NCI-H2107 (cell line): ENCODE measurements at places on chromosomes 6 and 20.
A peak's percentile ranks its signal among the peaks of the same experiment; 100 is the strongest.

DNA sequence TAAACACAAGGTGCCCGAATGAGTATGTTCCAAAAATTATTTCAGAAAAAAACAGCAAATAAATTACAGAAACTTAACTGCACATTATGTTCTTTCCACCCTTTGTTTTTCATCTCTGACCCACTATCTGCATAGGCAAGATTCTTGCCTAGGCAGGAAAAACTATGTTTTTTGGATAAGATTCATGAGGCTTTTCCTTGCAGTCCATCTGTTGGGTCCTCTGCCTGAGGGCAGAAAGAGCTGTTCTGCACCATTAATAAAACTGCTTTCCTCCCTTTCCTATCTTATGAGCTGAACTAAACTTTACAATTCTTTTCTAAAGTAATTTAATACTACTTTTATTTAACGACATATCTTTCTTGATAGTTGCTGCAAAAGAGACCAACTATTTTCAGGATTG, 21.1 kb downstream of the ENPP1 start:
- DNase-seq: no peak

DNA sequence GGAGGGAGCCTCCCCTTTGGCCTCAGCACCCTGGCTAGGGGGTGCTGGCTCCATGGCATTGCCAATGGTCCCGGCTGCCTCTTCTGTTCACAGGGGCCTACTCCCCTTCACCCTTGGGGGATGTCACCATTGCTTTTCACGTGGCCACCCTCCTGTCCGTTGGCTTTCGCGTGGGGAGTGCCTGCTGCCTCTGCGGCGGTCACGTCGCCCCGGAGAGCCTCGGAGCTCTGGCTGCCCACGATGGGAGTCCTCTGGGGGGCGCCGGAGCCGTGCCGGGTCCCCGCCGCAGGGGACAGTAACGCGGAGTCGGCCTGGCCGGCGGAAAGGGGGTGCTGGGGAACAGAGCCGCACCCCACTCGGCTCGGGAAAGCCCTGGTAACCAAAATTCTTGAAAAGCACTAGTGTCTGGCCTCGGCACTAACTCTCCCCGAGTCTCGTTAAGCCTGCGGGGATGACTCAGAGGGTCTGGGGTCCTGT, 661 bp upstream of the HEBP2 start:
- DNase-seq: peak; percentile 14

DNA sequence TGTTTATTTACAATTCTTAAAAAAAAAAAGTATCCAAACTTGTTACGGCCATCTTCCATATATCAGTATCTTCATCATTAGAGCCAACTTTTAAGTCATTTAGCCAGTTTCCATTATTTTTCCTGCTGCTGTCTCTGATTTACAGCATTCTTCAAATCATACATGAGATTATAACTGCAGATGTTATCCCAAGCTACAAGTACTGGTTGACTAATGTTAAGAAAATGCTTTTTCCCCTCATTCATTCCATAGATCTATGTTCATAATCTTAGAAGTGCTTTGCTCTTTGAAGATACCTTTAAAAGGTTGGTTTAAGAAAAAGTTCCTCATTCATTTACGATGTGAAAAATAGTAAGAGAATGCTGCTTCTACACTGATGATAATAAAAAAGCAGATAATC, 158.7 kb downstream of the RNGTT start:
- no peak for DNase-seq

DNA sequence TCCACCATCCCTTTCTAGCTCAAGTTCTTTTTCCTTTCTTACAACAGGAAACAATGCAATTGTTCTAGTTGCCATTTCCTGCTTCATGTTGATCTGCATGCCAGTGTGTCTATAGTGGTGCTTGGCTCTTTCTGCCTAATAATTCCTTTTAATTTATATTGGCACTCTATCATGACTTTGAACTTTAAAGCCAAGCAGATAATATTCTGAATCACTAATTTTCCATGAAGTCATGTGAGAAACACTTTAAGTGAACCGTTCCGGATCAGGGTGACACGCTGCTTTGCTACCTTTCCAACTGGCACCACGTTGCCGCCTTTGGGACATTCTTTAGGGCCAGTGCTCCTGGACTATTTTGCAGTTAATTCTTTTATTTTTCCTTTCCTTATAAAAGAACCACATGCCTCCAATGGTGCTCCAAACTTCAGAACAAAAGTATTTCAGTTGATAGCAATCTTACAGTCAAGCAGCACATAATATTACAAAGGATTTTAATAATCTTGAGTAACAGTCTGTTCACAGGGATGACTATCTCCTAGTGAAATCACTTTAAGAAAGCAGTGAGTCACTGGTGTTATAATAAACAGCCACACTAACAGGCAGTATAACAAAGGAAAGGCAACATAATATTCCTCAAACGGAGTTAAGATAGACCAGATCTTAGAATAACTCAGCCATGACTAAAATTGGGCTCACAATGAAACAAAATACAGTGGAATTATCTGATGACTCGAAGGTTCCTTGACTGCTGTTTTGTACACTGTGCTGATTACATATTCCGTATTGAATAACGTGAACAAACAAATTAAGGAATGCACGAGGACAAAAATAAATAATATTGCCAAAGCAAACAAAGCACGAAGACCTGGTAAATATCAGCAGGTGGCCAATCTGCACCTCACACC, 19.0 kb upstream of the BLOC1S5 start:
- no peak for DNase-seq

DNA sequence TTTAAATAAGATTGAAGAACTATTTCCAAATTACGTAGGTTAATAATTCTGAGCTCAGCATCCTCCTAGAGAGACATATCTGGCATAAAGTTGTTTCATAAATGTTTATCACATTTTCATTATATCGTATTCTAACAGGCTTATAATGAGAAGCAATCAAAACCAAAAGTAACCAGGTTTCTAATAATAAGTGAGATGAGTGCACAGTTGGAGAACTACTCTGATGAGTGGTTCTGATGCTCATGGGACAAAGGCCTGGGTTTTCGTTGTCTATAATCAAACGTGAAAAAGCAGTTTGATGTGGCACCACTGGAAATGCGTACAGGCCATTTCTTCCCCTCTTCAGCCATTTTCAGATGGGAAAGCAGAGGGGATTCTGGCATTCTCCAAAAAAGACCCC, 4.7 kb upstream of the SERPINB6 start:
- DNase-seq: no peak

- no peak for DNase-seq
These were observed 726.4 kb upstream of the SLC35B3 start for GRCh38 chr6:9161731-9162130.

- DNase-seq: no peak
These were observed 313.4 kb downstream of the CDH26 start for GRCh38 chr20:60271597-60271996.
